ENCODE measurements at places on chromosomes 6 and 20. TPM values are rescaled to one million over a fixed set of nuclear protein-coding genes. Genes with fewer than 3 reads are reported as not detected.

DNA sequence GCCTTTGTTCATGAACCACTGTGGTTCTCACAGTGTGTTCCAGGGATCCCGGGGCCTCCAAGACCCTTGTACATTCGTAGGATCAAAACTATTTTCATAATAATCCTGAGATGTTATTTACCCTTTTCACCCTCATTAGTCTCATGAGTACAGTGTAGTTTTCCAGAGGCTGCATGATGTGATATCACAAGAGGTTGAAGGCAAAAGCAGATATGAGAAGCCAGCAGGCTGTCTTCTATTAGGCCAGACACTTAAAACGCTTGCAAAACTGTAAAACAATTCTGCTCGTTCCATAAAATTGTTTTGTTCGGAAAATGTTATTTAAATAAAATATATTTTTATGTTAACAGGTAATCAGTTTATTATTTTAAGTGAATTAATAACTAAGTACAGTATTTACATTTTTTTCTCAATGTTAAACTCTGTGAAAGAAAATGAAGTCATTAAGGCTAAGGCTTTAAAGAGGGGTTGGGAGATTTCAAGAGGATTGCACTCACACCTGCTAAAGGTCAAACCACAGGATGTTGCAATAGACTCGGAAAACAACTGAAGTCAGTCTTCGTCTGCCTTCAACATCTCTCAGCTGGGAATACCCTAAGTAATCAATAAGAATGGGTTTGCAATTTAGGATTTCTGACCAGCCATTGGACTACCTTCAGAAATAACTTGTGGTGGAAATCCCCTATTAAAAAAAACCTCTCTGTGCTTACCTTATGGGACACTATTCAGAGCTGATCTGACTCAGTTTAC lies 474.2 kb downstream of the KIF16B start:
- DNase-seq, result no peak

- no peak for DNase-seq
These were observed 25.6 kb upstream of the MBOAT1 start for GRCh38 chr6:20237677-20238460.

GRCh38 chr20:50460115-50460607 lies 50.0 kb upstream of the PTPN1 start:
- no peak for DNase-seq

DNA sequence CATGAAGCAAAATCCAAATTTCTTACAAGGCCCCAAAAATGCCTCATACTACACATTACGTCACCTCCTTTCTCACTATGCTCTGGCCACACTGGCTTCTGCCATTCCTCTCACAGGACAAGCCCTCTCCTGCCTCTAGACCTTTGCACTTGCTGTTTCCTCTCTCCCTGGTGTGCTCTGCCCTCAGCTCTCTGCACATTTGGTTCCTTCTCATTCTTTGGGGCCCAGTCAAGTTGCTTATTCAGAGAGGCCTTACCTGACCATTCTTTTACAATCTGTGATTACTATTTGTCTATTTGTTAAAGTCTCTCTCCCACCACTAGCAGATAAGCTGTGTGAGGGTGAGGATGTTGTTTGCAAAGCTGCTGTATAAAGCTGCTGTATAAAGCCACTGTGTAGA lies 15.4 kb upstream of the GSTA4 start:
- no peak for DNase-seq

- no peak for DNase-seq
These were observed 107.9 kb upstream of the SRSF6 start for GRCh38 chr20:43349841-43350240.

DNA sequence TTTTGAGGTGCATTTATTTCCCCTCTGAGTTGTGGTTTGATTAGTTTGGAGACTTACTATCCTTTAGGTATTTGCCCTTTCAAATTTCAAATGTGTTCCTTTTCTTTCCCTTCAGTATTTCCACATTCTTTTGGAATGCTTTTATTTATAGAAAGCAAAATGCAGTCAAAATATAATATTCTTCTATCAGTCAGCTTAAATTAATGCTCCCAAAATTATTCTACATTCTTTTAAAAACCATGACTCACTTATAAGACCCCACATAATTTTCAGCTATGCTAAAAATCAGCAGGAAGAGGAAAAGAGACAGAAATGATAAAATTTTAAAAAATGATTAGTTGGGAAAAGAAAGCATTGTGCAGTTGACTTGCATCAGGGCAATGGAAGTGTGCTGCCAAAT lies 180.0 kb upstream of the SMLR1 start:
- no peak for DNase-seq

DNA sequence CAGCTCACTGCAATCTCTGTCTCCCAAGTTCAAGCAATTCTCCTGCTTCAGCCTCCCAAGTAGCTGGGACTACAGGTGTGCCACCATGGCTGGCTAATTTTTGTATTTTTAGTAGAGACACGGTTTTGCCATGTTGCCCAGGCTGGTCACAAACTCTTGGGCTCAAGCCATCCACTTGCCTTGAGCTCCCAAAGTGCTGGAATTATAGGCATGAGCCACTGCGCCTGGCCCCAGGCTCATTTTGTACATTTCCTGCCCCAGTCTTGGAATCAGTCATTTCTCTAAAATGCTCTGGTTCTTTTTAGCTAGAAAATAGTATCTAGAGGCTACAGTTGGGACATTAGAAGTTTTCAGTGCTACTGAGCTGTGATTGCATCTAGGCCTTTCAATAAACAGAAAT lies 13.5 kb downstream of the MANBAL start:
- DNase-seq, result no peak

DNA sequence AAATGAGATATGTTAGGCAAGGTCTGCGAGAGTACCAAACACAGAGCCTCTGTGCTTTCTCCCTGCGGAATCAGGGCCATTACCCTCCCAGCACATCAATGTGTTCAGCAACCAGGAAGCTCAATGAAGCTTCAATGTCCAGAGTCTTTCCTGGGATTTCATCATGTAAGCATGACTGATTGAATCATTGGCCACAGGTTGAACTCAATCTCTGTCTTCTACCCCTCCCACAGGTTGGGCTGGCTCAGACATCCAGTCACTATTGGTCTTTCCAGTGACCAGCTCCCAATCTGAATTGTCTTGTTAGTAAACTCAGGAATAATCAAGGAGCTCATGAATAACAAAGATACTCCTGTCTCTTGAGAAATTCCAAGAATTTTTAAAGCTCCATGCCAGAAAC lies 2.7 kb upstream of the DTD1 start:
- DNase-seq, result no peak

DNA sequence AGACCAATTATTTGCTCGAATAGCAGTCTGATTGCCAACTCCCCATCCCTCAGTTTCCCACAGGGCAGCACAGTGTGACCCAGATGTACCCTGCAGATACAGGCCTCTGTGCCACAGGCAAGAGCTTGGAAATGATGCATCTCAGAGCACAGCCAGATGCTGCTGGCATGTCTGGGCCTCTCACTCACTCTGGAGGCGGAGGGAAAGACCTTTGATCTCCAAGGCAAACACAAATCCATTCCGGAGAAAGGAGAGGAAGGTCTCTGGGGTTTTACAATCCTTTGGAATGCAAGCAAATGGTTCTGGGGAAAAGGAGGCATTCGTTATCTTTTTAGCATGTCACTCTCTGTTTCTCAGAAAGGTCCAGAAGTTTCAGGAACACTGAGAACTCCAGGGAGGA lies 74.2 kb downstream of the RIOK1 start:
- DNase-seq, result no peak

GRCh38 chr6:148470156-148470555 lies 127.5 kb downstream of the SASH1 start:
- no peak for DNase-seq

GRCh38 chr6:127289934-127290333 lies 23.3 kb downstream of the RNF146 start:
- DNase-seq, result no peak

DNA sequence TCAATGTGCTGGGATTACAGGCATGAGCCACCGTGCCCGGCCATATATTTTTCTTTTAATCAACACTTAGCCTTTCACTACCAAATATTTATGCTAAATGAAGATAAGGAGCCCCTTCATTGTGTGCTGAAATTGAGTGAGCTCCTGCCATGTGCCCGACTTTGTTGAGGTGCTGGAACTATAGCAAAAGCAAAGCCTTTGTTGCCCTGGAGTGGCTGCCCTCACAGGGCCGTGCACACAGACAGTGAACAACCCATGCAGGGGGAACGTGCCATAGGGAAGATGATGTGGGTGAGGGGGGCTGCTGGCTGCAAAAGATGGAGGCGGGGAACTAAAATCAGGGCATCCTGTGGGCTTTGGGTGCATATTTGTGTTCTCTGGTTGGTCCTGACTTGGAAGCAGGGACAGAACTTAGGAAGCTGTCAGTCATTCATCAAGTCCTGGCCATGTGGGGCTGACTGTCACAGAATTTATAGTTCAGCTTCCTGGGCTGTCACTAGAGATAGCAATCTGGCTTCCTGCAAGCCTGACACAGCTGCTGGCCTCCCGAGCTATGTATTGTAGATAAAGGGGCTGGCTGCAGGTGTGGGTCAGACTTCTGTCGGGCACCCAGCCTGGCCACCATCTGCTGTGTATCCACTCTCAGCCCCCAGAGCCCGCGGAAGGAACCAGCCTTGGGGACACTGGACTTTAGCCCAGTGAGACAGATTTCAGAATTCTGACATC lies 56.8 kb upstream of the MPC1 start:
- no peak for DNase-seq

GRCh38 chr6:99305021-99305554 lies 44.4 kb downstream of the FAXC start:
- DNase-seq, result no peak

DNA sequence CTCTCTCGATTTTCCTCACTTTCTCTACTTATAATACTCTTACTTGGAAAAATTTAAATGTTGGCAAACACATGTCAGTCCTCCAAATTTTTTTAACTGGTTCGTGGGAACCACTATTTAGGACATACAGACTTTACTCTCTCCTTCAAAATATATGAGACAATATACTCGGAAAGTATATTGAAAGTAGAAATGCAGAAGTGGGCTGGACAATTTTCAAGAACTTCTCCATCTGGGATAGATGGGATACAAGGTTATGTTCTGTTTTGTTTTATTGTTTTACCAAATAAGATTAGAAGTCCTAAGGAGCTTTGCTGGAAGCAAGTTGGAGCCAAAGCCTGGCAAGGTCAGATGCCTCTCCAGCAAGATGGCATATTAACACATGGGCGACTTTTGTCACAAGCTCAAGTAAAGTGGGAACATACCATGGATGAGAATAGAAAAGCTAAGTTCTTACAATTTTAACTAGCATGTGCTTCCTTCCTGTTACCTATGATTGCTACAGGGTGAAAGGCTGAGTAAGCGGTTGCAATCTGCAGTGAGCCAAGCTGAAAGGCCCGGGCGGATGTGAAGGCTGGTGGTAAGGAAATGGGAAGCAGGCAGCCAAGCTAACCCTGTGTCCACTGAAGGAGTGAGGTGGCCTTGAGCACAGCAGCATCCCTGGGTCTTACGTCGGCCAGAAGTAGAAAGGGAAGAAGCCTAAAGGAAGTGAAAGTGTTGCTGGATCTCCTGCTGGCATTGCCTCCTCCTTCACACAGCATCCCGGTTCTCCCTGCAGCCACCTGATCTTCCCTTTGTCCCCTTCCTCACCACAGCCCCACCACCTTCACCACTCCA lies 7.1 kb downstream of the MAP3K5 start:
- peak; percentile 95 for DNase-seq

DNA sequence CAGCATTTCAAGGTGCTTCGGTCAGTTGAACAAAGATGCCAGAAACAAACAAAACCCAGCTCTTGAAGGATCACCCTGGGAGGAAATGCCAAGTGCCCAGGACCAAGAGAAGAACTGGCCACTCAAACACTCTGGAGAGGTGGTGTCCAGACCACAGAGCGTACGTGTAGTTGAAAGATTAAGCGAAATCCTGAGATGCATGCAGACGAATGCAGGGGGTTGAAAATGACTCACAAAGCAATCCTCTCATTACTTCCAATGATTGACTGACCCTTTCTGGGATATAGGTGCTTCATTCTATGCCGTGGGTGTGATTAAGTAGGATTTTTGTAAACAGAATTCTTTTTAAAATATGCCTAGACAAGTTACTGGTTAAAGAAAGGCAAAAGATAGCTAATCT lies 71.5 kb upstream of the ATXN1 start:
- no peak for DNase-seq

DNA sequence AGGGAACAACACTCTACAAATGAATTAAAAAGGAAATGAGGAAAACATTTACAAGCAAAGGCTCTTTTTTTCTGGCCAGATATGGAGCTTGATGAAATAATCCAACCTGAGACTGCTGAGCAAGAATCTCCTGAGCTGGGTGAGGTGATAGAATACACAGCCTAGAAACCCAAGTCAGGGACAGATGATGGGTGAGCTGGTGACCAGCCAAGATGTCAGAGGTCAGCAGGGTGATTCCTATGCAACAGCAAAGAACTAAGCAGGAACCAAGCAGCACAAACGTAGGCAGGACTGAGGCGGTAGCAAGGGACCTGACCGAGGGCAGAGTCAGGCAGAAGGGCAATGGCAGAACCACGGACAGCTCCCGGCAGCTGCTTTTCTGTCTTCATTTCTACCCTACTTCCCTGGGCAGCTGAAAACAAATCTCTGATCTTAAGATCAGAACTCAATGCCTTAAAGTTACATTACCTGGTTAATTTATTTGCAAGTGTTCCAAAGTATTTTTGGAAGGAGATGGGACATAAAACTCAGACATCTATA lies 75.1 kb downstream of the CDC40 start:
- no peak for DNase-seq

DNA sequence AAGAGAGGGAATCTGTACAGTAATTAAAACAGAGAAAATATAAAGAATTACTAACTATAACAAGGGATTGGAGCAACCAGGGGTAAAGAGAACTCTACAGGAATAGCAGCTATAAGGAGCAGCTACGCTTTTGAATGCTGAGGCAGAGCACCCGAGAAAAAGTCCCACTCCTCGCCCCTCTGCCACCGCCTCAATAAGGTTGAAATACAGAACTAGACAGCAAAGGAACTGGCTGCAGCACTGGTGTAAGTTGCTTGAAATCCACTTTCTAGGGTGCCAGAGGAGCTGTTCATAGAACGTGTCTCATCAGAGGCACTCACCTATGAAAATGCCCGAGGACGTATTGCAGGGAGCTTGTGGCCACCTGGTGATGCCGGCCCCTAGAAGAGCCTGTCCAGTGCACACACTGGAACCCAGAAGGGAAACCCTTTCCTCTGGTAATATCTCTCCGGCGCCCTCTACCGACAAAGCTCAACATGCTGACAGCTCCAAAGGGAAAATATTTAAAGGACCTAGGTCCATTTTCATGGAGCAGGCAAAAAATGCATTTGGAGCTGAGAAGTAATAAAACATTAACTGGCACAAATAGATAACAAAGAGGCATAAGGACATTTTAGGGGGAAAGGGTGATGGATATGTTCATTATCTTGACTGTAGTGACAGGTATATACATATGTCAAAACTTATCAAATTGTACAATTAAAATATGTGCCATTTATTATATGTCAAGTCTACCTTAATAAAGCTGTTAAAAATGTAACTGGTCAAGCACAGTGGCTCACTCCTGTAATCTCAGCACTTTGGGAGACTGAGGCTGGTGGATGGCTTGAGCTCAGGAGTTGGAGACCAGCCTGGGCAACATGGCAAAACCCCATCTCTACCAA lies 137.4 kb upstream of the HDAC2 start:
- DNase-seq, result peak; percentile 11

Gene FOXF2
- polyA plus RNA-seq, result not detected

Gene FAM217A
- not detected for polyA plus RNA-seq

Gene CEP85L
- 19.6 TPM for polyA plus RNA-seq

Gene MCCD1
- polyA plus RNA-seq, result not detected

Gene PGC
- polyA plus RNA-seq, result not detected

Gene TFAP2D
- not detected for polyA plus RNA-seq

Gene ARMC2
- polyA plus RNA-seq, result 1.7 TPM

Gene IP6K3
- not detected for polyA plus RNA-seq
